ENCODE measurements at places on chromosomes 16 and 17. TPM values are rescaled to one million over a fixed set of nuclear protein-coding genes. Genes with fewer than 3 reads are reported as not detected.

GRCh38 chr17:72510351-72511016 is 389.7 kb downstream of the SOX9 start:
- DNase-seq, result no peak

- DNase-seq, result no peak
These were observed 5.1 kb downstream of the LDHD start for GRCh38 chr16:75111514-75111940.

GRCh38 chr16:85859818-85860125 is 39.2 kb upstream of the IRF8 start:
- DNase-seq, result no peak

DNA sequence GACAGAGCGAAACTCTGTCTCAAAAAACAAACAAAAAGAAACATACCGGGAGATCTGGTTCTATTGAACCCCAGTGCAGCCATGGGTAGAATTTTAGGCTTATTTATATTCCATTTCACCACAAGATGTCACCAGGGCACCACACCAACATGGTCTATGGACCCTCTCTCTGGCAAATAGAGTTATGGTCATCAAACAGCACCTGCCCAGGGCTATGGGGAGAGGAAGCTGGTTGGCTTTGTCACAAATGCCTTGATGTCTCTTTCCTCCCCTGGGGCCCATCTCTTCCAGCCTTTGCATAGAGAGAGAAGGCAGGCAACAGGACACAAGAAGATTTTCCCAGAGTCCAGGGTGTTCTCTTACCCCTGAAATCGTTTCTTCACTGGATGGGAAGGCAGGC is 128.4 kb downstream of the WWOX start:
- peak; percentile 34 for DNase-seq

- no peak for DNase-seq
These were observed 371.2 kb downstream of the NPIPA8 start for GRCh38 chr16:17965133-17965900.

DNA sequence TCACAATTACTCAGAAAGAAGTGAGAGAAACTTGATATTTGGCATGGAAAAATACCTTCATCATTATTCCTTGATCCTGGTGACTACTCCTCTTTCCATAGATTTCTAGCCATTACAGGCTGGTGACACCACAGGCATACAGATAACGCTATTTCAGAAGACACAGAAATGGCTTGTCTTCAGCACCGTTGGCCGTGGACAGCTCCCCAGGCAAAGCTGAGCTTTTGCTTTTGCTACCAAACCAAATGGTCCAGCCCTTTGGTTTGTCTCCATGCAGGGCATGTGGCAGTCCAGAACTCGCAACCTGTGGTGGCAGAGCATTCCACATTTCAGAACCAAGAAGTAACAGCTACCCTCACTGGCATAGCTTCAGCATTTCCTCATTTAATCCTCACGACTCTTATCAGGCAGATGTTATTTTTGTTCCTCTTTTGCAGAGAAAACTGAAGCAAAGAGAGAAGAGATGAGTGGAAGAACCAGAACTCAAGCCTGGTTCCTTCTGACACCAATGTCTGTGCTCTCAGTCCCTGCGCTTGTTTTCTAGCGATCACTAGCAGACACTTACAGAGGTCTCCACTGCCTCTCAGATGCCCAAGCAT is 55.5 kb downstream of the HS3ST4 start:
- peak; percentile 8 for DNase-seq

DNA sequence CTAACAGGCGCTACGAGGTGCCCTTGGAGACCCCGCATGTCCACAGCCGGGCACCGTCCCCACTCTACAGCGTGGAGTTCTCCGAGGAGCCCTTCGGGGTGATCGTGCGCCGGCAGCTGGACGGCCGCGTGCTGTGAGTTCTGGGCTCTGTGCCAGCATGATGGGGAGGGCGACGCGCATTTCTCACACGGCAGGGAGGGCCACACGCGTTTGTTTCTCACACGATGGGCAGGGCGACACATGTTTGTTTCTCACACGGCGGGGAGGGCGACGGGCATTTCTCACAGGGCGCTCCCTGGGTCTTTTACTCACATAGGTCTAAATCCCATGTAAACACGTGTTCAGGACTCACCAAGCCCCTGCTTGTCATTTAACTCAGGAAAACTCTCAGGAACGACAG is 4.4 kb downstream of the GAA start:
- no peak for DNase-seq

The HES7 gene
- polyA plus RNA-seq, result 0.21 TPM

The CDRT15L2 gene
- polyA plus RNA-seq, result not detected

The KRTAP2-3 gene
- not detected for polyA plus RNA-seq

Data from hindlimb muscle (tissue), 1 donor.